Activated CD4-positive, alpha-beta T cell treated with anti-CD3 and anti-CD28 coated beads for 36 hours (primary cell): ENCODE measurements at places on chromosomes 7 and 10.

- no peak for DNase-seq
Observed at GRCh38 chr10:52977581-52977980, 205.0 kb upstream of the MBL2 start.

- DNase-seq: no peak
Observed at GRCh38 chr10:104306897-104307296, 31.4 kb downstream of the ITPRIP start.

GRCh38 chr10:124294811-124295770, 123.6 kb downstream of the OAT start:
- DNase-seq: no peak

- no peak for DNase-seq
Observed at GRCh38 chr10:35723059-35723458, 81.0 kb upstream of the FZD8 start.

- DNase-seq: no peak
Observed at GRCh38 chr10:112605063-112605462, 158.0 kb downstream of the VTI1A start.

DNA sequence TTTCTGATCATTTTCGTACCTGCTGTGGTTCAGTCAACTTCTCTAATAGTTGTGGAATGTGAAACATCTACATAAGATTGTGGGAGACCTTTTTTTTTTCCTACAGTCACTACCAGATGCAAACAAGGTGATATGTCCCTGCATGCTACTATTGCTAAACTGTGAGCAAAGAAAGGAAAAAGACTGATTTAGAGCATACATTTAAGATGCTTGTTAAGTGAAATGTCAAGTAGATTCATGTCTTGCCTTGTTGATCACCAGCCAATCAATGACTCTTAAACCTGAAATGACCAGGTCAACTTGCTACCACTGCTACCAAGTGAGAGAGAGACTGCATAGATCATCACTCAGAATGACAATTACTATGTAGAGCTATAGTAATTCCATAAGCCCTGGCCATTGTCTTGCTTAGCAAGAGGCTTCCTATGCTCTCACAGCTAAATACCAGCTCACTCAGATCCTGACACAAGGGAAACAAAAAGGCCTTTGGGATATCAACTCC, 84.3 kb upstream of the SKAP2 start:
- DNase-seq: no peak
